ENCODE measurements at places on chromosomes 2 and 18.

DNA sequence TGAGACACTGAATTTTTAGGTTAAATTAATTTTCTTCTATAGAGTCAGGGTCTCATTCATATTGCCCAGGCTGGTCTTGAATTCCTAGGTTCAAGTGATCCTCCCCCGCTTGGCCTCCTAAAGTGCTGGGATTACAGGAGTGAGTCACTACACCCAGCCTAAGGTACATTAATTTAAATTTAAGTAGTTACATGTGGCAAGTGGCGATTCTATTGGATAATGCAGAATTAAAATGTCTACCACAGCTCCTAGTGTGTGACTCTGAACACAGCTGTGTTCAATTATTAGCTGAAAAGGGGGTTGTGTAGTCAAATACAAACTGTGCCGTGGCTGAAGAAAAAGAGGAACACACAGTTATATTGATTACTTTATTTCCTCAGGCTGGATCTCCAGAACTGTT lies 2.2 kb upstream of the CAD start:
- DNase-seq: no peak

- DNase-seq: no peak
These were observed 27.0 kb upstream of the PTPN4 start for GRCh38 chr2:119732601-119733164.

GRCh38 chr18:25518716-25519053 lies 166.7 kb upstream of the ZNF521 start:
- DNase-seq: no peak

DNA sequence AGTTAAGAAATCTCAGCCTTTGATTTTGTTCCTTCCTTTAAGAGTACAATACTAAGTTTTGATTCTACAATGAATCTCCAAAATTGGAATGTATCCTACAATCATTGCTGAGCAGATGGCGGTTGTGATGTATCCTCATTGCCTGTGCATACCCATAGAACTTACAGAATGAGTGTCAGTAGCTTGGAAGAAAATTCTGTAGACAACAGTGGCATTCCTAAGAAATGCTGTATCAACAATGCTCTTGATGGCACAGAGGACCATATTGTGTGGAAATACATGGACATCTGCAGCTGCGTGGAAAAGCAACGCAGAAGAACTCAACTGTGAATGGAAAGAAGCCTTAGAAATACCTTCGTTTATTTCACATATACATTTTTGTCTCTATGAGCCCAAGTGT lies 30.2 kb downstream of the GAREM1 start:
- DNase-seq: no peak

DNA sequence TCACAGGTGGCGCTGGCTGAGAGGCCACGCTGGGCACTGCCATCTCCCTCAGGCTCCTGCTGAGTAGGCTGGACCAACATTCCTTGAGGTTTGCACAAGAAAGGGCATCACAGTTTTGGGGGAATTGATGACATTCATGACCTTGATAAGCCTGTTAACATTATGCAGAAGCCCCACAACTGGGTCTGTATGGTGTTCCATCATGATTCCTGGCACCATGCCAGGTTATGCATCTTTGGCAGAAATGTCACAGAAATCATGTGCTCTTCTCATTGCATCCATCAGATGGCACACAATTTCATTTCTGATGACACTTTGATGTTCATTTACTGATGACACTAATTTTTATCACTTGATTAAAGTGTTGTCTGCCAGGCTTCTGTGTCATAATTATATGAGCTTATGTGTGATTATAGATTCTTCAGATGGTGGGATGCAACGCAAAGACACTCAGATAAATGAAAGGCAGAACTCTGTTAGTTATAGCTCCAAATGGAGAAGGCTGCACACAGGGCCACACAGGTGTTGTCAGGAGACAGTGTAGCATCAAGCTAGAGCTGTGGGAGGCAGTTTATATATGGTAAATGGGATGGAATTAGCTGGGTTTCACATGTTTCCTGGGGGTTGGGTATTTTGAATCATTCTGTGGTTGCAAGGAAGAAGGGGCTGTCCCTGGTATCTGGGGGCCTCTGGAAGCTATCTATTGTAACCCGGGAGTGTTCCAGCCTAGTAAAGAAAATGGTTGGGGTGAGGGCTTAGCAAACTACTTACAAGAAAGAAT lies 191.3 kb downstream of the SLC39A10 start:
- DNase-seq: peak; percentile 8

DNA sequence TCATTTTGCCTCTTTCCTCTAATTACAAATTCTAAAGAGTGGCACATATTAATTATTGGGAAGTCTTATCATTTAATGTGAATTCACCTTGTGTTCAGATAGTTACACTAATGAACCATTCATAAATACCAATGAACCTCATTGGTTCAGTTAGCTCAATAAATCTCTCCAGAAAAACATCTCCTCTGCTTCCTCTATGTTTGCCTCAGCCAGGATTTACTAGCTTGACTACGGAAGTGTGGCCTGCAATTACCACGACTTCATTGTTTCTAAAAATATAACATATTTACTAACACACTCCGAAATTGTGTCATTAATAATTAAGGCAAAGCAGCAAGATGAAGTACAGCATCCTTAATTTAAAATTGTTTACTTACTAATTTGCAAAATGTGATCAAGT lies 103.3 kb downstream of the PLA2R1 start:
- DNase-seq: no peak

DNA sequence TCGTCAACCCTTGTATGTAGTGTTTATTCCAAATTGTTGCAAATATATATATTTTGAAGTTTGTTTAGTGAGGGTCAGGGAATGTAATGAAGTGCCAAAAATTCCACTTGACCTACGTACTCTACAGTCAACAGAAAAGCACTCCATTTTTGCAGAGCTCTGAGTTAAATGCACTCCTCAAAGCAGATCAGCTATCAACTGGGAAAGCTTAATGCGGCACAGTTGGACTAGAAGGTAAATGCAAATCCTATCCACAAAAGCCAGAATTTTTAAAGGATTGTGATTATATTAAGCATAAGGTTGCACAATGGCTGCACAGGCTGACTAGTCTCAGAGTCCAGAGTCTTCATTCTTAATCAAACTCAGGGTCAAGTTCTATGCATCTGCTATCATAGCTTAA lies 577.1 kb downstream of the ARHGAP15 start:
- no peak for DNase-seq

GRCh38 chr18:10477121-10477862 lies 22.9 kb downstream of the APCDD1 start:
- DNase-seq: no peak

Measured in CD4-positive, alpha-beta T cell treated with Interleukin-4 for 1 hour (primary cell).